ENCODE measurements at places on chromosomes 1 and 21.

DNA sequence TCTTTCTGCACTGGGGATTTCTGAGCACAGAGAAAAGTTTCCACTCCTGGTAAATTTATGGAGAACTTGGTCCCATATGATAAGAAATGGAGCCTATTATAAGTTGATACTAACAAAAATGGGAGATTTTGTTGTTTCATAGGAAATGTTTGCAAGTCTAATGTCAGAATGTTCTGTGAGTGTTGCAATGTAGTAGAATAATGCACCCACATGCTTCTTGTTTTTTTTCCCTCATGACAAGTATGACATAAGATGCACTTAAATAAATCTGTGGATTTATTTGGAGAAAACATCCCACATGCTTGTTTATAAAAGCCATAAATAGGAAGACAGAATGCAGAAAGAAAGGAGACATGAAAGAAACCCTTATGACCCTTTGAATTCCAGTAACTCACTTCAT lies 50.8 kb upstream of the KCNJ6 start:
- no peak for DNase-seq

- DNase-seq = no peak
Observed at GRCh38 chr1:51525295-51525694, 6.2 kb upstream of the EPS15 start.

- DNase-seq = no peak
Observed at GRCh38 chr1:83561346-83561745, 437.6 kb downstream of the TTLL7 start.

- DNase-seq = no peak
Observed at GRCh38 chr21:37593015-37593414, 226.4 kb downstream of the DYRK1A start.

GRCh38 chr1:174352117-174352516 lies 95.6 kb upstream of the GPR52 start:
- no peak for DNase-seq

- no peak for DNase-seq
Observed at GRCh38 chr1:40853113-40853884, 8.9 kb downstream of the CITED4 start.

DNA sequence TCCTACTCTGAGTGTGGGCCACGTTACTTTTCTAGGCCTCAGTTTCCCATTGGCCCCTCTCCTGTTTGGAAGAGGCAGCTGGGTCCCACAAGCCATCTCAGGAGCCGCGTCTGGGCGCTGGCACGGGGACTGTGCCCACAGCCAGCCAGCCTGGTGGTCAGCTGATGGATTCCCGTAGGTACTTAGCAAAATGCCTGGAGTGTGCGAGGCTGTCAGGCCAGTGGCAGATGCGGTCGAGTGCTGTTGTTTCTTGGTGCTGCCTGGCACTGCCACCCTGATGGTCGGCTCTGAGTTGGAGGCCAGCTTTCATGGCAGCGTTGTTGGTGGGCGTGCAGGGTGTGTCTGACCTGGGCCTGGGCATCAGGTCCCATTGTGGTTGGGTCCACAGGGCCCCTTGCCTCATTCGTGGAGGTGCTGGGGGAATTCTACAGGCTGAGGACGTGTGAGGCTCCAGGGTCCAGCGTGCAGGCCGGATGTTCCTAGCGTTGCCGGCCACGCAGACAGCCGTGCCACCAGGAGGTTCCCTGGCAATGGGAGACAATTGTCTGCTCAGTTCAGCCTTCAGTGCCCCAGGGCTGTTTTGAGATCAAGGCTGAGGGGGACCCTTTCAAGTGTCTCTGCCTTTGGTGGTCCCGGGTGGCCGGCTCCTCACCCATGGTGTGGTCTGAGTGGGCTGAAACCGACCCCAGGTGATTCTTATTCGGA lies 20.9 kb downstream of the SKI start:
- no peak for DNase-seq

DNA sequence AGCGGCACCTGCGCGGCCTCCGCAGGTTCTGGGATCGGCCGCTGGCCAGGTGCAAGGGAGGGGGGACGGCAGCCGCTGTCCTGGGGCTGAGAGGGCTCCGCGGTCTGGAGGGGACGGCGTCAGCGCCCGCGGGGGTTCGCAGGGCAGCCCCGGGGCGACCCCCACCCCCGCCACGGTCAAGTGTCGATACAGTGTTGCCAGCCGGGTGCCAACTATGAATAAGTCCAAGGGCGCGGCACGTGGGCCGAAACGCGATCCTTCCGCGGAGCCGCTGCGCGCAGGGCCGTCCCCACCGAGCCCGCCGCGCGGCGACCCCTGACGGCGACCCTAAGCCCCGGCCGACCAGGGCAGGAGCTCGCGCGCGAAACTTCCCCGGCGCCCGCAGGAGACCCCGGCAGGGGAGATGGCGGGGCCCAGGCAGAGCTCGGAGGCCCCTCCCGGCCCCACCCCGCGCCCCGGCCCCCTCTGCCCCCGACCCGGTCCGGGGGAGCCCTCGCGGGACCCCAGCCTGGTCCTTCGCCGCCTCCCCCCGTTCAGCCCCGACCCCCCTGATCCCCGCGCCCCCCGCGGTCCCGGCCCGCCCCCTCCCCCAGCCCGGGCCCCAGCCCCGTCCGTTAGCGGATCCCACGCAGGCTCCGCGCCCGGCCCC lies 586 bp upstream of the AGPAT3 start:
- DNase-seq = peak; percentile 47

- no peak for DNase-seq
Observed at GRCh38 chr1:8392522-8392921, 74.6 kb downstream of the SLC45A1 start.

GRCh38 chr1:36174713-36175112 lies 18.8 kb downstream of the MAP7D1 start:
- no peak for DNase-seq

GRCh38 chr1:119097380-119097779 lies 43.1 kb downstream of the WARS2 start:
- no peak for DNase-seq
